Omental fat pad (tissue), 4 donors: ENCODE measurements at places on chromosomes 5 and 9. TPM values are rescaled to one million over a fixed set of nuclear protein-coding genes. Genes with fewer than 3 reads are reported as not detected.

The ECM2 gene
- total RNA-seq = 57.2 TPM

GRCh38 chr5:56402266-56403220 is 169.4 kb upstream of the ANKRD55 start:
- DNase-seq = no peak

The SPATA31D4 gene
- not detected for total RNA-seq

The ADAMTS19 gene
- total RNA-seq = not detected

The NR6A1 gene
- total RNA-seq = 0.96 TPM

The S1PR3 gene
- 19.0 TPM for total RNA-seq

The C1QTNF3 gene
- total RNA-seq = 8.2 TPM

GRCh38 chr9:38162332-38163211 is 93.5 kb upstream of the SHB start:
- DNase-seq = no peak

The CTNND2 gene
- total RNA-seq = 0.93 TPM

The CDH9 gene
- not detected for total RNA-seq

The SOHLH1 gene
- total RNA-seq = not detected

- DNase-seq = no peak
These were observed 284.1 kb downstream of the ELAVL2 start for GRCh38 chr9:23541976-23542375.

The CARD9 gene
- 6.9 TPM for total RNA-seq

The SMIM33 gene
- total RNA-seq = not detected

The FLT4 gene
- total RNA-seq = 21.6 TPM

DNA sequence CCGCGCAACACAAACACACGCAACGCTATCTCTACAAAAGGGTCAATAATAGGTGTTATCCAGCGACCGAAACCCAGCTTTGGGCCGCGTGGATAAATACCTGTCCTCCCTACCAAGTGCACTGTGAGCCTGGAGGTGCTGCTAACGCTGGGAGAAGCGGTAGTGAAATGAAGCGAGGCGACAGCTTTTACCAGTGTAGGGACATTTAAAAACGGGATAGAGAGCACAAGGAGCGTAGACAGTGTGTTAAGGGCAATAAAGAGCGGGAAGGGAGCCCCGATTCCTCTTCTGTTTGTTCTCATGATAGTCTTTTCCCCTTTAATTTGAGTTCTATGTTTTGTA is 421 bp upstream of the DEPDC1B start:
- no peak for DNase-seq
